Stimulated activated CD4-positive, alpha-beta T cell treated with anti-CD3 and anti-CD28 coated beads, Interleukin-12 subunit alpha, Interleukin-12 subunit beta, amount 100 ng/mL, for 24 hours (primary cell): ENCODE measurements at places on chromosomes 12 and 14.

DNA sequence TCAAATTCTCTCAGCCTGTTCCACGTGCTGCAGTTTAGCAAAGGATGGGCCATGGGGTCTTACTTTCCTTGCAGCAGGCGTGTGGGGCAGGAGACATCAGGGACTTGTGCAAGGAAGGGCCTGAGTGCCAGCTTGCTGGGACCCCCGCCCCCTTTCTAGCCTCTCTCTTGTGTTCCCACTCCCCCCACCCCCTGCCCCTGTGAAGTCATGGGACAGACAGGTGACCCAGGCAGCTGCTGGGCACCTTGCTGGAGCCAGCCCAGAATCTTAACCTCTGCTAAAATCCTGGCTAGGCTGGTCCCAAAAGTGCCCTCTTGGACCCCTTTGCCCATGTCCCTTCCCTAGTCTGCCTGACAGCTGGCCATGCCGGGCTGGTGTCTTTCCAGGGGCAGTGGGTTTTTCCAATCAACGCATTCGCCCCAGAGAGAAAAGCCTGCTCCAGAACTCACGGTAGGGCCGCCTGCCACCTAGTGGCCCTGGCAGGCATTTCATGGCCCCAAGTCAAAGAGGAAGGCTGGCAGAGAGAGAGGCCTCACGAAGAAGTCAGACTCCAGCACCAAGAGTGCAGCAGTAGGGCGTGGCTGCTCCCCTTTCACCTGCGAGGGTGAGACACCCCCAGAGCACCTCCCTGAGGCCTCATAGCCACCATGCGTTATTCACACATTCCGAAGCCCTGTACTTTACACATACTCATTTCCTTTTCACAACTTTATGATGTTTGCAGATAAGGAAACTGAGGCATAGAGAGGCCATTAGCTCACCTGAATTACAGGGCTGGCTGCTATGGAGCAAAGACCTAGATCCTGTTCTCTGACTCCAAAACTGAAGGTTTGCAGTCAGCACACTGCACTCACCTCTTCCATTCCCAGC is 67.4 kb downstream of the LGMN start:
- DNase-seq, result peak; percentile 68

DNA sequence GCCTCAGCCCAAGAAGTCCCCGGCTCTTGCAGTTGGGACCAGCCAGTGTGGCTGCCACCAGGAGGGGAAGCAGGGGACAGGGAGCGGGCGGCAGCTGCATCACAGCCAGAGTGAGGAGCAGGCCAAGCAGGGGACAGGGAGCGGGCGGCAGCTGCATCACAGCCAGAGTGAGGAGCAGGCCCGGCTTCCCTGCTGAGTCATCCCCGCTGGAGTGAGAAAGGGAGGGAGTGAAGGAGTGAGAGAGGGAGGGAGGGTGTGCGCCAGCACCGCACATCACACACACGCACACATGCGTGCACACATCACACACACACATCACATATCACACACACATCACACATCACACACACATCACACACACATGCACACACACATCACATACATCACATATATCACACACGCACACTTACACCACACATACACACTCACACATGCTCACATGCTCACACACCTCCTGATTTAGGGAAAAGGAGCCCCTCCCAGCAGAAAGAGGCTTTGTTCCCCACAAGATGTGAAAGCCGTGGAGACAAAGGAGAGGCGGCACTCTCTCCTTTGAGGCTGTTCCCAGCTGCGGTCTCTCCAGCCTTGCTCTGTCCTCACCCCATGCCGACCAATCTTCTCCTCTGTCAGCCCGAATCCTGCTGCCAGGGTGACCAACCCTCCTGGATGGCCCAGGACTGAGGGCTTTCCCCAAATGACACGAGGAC is 16.7 kb upstream of the ZDHHC22 start:
- no peak for DNase-seq

DNA sequence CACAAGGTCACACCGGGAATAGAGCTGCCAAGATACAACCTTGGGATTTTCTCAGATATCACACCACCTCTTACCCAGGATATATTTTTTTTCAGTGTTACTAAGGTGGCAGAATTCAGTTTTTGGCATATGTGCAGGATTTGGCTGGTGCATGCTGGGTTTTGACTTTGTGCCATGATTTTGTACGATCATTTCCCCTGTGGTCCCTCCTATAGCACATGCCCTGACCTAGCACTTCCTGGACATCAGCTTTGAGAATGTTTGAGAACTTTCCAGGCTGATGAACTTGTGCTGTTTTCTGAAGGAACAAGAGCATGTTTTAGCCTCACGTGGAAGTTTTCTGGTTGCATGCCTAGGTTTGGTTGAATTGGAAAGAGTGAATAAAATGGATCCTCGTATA is 11.0 kb upstream of the TBPL2 start:
- DNase-seq, result no peak

DNA sequence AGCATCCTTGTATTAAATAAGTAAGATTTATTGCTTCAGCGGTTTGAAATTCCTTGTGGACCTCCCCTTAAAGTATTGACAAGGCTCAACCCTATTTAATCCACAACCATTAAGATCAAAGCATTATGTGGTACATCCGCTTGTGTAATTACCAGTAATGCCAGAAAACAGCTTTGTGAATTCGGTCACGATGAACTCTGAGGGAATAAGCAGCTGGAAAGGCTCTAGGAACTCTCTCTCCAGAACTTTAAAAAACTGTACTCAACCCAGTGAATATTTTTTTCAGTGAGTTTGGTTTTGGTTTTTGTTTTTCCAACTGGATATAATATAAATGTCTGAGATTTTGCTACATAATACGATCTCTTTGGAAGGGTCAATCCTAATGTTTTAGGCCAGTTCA is 49.3 kb upstream of the DIO2 start:
- no peak for DNase-seq

DNA sequence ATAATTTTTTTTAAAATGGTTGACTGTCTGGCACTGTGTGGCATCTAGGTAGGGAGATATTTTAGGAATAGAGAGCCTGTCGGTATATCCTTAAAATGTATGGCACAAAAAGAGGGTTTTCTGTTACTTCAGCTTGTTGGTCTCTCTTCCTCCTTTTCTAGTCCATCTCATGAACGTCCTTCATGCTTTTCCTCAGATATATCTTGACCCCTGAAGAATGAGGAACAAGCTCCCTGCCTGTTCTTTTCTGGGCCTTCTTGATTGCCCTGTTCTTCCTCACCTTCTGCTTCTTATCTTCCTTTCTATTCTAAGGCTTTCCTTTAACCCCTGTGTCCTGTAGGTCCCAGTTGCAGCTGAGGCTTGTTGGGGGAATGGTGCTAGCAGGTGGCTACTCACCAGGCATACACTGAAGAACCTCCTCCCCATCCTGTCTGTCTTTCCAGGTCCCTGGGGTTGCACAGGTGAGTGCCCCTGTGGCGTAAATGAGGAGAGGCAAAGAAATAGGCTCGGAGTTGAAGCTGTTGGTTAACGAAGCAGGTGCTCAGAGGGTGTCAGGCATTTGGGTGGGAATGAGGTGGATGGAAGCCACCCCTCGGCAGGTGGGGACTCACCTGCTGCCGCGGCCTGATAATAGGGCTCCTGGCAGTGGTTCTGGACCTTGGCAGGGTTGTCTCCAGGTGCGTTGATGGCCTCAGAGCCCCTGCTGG is 7.2 kb upstream of the C1R start:
- DNase-seq, result no peak

DNA sequence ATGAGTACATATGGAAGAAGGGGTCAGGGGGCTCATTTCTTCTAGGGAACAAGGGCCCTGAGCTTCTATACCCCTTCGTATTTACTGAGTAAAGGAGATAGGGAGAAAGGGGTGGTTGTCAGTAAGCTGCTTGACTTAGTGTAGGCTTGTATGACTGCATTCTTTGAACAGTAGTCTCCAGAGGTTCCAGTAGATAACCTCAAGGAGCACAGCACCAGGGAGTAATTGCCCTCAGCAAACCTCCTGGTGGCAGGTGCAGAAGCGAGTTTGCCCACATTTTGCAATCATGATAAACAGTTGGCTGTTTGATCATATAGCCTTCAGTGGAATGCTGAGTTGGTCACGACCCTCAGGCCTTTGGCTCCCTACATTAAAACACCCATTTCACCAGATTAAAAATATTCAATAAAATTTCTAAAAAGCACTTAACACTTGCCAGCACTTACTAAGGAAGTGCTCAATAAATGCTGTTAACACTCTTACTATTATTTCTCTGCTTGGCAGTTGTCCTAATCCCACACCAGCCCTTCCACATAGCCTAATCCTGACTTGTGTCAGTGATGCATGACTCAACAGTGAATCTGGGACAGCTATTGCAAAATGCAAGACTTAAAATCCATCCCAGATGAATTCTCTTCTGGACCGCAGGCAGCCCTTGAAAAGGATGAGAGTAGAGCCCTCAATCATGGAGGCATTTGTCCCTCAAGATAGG is 3.7 kb upstream of the DHRS4L2 start:
- DNase-seq, result no peak

DNA sequence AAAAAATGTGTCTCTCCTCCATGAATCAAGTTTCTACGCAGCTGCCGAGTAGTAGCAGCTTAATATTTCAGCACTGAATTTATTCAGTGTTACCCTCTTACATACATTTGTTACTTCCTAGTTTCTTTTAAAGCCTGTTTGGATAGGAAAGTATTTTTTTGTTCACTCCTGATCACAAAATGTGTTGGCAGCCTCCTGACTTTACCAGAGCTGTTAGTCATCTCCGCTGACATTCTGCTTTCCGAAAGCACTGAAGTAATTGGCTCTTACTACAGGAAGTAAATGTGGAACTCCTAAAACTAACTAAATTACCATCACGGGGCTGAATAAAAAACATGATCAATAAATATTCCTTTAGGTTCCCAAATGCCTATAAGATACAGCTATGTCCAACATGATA is 225.5 kb downstream of the EPS8 start:
- no peak for DNase-seq

DNA sequence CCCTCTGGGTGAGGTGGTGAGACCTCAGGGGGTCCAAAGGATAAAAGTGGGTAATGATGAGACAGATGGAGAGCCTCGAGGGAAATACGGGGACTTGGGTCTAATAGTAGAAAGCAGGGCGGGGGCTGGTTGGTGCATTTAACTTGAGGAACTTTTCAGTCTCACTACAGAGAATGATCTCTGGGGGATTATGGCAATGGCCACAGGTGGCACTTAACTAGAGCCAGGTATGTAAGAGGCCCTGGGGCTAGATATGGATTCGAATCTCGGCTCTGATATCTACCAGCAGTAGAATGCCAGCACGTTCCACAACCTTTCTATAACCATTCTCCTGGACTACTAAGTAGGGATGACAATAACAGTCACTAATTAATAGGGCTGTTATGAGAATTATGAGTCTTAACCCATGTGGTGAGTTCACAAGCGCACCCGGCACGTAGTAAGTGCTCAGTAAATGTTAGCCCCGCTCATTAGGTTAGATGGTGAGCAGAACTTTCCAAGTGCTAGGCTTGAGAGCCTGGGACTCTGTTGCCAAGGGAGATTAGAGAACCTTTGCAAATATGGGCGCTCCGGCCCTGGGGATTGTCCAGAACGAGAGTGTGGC is 888 bp upstream of the PLXNC1 start:
- DNase-seq, result no peak

DNA sequence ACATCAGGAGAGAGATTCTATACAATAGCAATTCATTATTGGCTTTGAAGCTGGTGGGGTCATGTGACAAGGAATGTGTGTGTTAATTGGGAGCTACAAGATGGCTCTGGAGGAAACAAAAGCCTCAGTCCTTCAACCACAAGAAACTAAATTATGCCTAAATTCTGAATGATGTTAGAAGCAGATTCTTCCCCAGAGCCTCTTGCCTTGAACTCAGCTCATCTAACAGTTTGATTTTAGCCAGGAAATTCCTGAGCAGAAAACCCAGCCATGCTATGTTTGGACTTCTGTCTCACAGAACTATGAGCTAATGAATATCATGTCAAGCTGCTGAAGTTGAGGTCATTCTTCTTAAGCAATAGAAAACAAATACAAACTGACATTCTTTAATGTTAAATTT is 274.7 kb downstream of the SLC6A15 start:
- no peak for DNase-seq
